Suppressor macrophage (primary cell): ENCODE measurements at places on chromosomes 1 and 21.

- DNase-seq: no peak
These were observed 24.5 kb downstream of the C21orf91 start for GRCh38 chr21:17794518-17795145.

- DNase-seq: no peak
These were observed 221.2 kb downstream of the KCNH1 start for GRCh38 chr1:210912752-210913151.

GRCh38 chr1:184596950-184597645 lies 157.6 kb downstream of the EDEM3 start:
- no peak for DNase-seq

DNA sequence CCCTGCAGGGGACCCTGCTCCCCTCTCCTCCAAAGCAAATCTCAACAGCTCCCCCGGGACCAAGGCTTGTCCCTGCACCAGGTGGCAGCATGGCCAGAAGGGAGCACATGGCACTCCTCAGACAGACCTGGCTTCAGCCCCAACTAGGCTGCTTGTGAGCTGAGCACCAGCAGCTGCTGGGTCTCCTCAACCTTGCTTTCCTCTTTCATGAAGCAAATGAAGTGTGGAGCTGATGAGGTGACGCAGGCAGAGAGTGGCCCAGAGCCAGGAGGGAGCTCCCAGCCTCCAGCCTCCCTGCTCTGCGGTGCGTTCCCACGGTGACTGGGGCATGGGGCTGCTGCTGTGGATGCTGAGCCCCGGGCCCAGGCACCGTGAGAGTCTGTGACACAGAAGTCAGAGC lies 34.0 kb downstream of the MEGF6 start:
- DNase-seq: no peak

GRCh38 chr21:19692231-19692630 lies 1288.6 kb upstream of the TMPRSS15 start:
- DNase-seq: no peak

- DNase-seq: no peak
These were observed 44.9 kb upstream of the SLC30A10 start for GRCh38 chr1:219973213-219973612.

- DNase-seq: no peak
These were observed 2.0 kb downstream of the MAPKAPK2 start for GRCh38 chr1:206686478-206687249.

DNA sequence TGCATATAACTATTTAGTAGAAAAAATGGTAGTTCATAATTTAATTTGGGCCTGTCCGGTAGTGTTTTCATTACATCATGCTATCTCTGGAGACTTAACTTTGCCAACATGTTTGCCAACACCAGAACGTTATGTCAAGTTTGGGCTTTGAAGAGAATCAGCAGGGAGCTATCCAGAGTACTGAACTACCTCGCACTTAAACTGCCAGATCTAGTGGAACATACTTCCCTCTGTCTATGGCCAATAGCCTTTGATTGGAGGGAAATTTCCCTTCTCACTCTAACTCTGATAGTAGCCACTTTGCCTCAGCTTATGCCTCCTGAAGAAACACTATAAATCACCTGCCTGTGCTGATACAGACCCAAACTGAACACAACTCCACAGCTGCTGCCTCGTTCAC lies 10.0 kb downstream of the LRRC53 start:
- DNase-seq: no peak

GRCh38 chr1:225468270-225469020 lies 40.6 kb upstream of the LBR start:
- peak; percentile 34 for DNase-seq

DNA sequence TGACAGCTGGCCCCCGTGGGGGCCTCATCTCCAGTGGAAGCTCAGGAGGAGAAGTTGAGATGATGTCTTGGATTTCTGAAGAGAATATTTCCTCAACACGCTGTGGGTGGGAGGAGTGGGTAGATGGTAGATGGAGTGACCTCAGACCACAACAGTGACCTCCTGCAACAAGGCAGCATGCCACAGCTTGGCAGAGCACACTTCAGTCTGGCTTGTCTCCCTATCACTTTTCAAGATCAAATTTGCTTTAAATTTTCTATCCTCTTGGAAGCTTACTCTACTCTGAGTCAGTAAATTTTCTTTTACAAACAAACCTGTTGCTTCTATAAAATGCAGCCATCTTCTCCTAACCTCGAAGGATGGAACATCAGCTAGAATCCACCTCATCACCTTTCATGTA lies 59.7 kb downstream of the NTPCR start:
- DNase-seq: peak; percentile 61

- DNase-seq: no peak
These were observed 395.9 kb downstream of the KIF26B start for GRCh38 chr1:245550720-245551043.

- DNase-seq: no peak
These were observed 35.1 kb upstream of the SLC30A10 start for GRCh38 chr1:219963432-219963831.

GRCh38 chr1:218617986-218618385 lies 272.9 kb downstream of the TGFB2 start:
- DNase-seq: no peak

GRCh38 chr1:32111789-32112188 lies 3.9 kb downstream of the KPNA6 start:
- DNase-seq: no peak

GRCh38 chr1:56411484-56412180 lies 167.7 kb downstream of the PLPP3 start:
- no peak for DNase-seq

GRCh38 chr1:107677697-107678096 lies 287.3 kb downstream of the VAV3 start:
- no peak for DNase-seq

GRCh38 chr21:15000081-15000480 lies 64.7 kb downstream of the NRIP1 start:
- no peak for DNase-seq

- peak; percentile 87 for DNase-seq
These were observed 46.8 kb upstream of the TARDBP start for GRCh38 chr1:10965546-10966226.

GRCh38 chr1:55703726-55704363 lies 488.7 kb upstream of the USP24 start:
- DNase-seq: no peak

DNA sequence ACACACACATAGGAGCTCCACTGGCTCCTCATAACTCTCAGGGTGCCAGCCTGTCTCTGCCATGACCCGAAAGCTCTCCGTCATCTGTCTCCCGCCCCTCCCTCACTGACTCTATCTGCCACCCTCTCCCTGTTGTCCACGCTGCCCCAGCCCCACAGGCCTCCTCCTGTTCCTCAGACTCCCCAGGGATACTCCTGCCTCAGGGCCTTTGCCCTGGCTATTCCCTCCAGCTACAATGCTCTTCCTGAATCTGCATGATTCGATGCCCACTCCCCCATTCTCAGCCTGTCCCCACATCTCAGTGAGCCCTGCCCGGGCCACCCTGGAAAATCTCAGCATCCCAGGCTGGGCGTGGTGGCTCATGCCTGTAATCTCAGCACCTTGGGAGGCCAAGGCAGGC lies 24.6 kb upstream of the DNAJC11 start:
- DNase-seq: no peak

DNA sequence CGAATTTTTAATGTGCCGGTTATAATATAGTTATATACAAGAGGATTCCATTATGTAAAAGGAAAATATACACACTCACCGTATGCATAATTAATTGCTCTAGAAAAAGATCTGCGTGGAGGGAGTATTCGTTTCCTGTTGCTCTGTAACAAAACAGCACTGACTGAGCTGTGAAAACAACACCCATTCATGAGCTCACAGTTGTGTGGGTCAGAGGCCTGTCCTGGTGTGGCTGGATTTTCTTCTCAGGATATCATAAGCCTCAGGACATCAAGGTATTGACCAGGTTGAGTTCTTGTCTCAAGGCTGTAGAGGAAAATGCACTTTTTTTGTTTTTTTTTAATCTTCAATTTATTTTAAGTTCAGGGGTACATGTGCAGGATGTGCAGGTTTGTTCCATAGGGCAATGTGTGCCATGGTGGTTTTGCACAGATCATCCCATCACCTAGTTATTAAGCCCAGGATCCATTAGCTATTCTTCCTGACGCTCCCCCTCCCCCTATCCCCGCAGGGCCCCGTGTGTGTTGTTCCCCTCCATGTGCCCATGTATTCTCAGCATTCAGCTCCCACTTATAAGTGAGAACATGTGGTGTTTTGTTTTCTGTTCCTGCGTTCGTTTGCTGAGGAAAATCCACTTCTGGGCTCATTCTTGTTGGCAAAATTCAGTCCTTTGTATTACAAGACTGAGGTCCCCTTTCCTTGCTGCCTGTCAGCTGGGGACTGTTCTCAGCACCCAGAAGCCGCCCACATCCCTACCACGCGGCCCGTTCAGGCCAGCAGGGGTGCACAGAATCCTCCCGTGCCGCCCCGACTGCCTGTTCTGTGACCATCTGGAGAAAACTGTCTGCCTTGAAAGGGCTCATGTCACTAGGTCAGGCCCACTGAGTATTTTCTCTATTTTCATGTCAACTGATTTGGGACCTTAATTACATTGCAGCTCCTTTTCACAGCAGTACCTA lies 87.4 kb upstream of the ERRFI1 start:
- DNase-seq: no peak

DNA sequence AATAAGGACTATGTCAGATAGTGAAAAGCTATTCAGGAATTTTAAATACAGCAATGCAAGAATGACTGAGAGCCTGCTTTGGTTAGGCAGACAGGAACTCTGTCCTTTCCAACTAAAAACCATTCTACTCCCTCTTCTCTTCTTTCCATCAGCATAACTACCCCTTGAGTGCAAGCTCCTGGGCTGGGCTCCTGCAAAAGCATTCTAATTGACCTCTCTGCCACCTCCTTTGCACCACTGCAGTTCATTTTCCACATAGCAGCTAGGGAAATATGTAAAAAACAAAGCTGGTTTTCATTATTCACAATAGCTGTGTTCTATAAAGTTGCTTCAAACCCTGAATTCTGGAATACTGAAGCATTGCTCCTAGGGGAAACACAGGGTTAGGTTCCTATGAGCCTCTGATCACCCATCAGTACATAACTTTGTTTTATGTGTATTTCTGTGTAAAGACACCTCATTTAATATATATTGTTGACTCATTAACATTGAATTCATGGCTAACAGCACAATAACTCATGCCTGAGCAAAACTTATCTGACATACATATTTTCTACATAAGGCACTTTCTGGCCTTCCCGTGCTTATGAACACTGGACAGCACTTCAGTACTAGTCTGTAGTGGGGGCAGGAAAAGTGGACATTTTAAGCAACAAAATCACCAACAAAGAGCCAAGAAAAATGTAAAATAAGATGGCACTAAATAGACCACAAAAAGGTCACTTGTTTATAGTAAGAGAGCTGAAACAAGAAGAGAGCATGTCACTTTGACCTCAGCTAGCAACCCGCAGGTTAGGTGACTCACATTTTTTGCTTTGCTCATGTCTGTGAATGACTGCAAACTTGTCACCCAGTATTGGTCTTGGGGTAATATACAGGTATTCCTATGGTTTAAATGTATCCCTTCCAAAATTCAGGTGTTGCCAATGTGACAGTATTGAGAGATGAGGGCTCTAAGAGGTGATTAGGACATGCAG lies 57.9 kb upstream of the IRF2BP2 start:
- no peak for DNase-seq

DNA sequence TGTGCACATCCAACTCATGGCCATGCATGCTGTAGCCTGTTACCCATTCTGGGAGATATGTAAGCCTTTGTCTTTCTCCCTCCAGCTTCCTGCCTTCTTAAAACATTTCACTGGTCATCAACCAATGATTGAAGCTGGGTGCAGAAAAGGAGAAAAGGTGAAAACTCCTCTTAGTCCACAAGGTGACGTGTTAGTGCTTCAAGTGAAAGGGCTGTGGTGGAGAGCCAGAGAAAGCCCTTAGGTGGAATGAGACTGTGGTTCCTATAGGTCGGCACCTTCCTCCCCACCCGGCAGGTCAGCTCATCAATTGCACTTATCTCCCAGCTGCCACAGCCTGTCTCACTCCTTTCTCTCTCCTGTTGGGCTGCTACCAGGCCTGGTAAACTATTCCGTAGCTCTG lies 30.4 kb downstream of the ERG start:
- no peak for DNase-seq

GRCh38 chr21:16426936-16427335 lies 697.2 kb downstream of the USP25 start:
- no peak for DNase-seq

DNA sequence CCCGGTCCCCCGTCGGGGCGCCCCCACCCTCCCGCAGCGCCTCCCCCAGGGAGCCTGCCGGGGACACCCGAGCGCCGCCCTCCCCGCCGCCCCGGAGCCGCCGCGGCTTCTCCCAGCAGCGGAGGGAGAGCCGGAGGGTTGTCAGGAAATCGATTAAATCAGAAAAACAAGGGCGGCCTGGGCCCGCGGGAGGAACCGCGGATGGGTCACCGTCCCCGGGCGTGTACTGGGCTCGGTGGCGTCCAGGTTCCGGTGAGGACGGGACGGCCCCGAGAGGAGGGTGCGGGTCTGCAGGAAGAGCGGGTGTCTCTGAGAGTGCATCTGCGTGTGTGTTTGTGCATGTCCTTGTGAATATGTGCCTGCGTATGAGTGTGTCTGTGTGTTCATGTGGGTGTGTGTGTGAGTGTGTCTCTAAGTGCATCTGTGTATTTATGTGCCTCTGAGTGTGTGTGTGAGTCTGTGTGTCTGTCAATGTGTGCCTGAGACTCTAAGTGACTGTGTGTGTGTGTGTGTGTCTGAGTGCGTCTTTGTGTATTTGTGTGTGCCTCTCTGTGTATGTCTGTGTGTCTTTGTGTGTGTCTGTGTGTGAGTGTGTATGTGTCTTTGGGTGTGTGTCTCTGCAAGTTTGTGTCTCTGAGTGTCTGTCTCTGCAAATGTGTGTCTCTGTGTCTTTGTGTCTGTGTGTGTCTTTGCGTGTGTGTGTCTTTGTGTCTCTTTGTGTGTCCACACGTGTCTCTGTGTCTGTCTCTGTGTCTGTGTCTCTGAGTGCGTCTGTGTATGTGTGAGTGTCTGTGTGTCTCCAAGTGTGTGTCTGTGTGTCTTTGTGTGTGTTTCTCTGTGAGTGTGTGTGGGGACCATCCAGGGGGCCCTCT lies 1.1 kb downstream of the SPSB1 start:
- peak; percentile 49 for DNase-seq

- no peak for DNase-seq
These were observed 142.3 kb upstream of the EDN2 start for GRCh38 chr1:41626616-41627375.

DNA sequence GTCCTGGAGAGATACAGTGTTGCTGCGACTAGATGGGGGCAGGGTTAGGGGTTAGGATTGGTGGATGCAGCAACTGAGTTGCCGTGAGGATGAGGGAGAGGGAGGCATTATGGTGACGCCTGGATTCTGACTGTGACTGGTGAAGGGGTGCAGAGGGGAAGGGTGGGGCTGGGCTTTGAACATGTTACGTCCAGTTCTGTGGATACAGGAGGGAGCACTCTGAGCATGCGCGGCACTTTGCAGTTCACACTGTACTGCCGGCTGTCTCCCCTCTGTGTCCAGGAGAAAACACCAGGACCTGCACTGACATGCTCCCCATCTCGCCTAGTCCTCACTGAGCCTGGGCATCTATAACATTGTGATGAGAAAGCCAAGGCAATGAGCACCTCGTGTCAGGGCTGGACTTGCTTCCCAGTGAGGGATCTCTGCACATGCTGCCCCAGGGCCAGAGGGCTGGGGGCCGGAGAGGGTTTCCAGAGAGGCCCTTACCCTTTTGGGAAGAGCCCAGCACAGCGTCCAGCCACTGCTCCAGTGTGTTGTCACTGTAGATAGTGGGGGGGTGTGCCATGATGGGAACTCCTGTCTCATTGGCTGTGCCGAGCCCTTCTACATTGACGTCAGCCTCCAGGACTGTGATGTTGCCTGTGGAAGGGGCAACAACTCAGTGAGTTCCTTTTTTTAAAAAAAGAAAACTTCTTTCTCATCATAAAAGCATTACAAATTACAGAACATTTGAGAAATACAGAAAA lies 7.6 kb downstream of the FAM151A start:
- peak; percentile 72 for DNase-seq

GRCh38 chr1:160419150-160419837 lies 18.9 kb downstream of the VANGL2 start:
- no peak for DNase-seq
